Muscle of back (tissue), 13 donors: ENCODE measurements at places on chromosomes 2 and 18.

DNA sequence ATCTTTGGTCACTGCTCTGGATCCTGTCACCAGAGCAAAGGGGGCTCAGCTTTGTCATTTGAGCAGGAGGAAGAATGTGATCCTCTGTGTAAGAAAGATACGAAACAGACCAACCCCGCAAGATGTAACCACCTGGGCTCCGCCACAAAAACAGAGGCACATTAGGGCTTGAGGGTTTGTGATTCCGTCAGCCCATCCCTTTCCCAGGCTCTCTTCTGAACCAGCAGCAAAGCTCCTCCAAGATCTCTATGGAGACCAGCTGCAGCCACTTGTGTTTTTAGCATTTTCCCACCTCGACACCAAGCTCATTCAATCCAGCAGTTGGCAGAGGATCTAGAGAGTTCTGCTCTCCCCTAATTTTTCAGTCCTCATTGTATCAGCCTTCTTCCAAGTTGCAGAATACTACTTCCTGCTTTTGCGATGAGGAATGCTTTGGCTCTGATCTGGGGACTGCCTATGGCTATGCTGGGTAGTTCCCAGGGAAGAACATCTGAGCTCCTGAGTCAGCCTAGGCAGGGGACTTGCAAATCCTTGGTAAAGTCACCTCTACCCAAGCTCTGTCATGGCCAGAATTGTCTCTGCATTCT lies 139.6 kb upstream of the RAB12 start:
- DNase-seq = peak; percentile 22

DNA sequence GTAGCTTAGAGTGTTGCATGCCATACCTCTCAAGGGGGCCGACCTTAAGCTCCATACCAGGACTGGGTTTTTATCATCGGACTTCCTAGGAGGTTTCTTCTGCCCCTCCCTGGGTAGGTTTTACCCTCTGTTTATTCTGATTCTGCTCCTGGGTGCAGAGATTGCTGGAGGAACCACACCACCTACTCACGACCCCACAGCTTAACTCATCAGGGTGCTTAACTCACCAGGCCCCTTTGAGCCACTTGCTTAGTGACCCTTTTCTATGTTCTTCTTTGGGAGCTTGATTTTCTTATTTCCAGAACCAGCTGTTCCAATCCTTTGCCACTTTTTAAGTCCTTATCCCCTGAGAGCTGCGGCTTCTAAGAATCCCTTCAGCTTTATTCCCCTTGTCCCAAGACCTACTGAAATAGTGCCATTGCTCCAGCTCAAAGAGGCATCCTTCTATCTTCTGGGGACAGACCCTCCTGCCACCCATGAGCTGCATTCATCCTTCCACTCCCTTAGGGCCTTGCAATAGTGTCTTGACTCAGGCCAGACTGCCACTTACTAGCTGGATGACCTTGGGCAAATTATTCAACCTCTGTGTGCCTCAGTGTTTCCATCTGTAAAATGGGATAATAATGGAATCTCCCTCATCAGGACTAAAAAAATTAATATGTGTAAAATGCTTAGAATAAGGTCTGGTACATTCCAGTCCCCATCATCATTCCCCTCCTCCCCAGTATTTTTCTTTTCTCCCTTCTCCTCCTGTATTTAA lies 5.8 kb downstream of the OXER1 start:
- DNase-seq = no peak

DNA sequence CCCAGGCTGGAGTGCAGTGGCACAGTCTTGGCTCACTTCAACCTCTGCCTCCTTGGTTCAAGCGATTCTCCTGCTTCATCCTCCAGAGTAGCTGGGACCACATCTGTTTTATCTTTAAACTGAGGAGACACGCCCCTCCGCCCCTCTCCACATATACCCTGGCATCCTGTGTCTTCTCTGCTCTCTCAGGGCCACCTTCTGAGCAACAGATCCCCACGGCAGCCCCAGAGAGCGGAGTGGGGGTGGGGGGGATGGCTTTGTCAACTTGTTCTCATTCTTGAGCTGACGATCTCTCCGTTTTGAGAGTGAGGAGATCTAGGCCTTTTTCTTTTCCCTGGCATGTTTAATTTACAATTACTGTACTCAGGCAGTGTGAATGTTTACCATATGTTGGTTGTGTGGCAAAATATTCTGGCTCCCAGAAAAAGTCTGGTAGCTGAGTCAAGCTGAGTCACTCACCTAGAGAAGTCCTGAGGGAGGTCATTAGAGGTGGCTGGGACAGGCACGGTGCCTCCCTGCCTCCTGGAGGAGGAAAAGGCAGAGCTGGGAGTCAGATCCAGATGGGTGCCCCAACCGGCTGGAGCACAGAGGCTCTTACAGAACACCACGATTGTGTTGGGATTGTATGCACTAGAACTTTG lies 19.5 kb upstream of the ID2 start:
- DNase-seq = no peak

- no peak for DNase-seq
Measured at GRCh38 chr18:31042084-31042405, 497 bp downstream of the DSC3 start.

DNA sequence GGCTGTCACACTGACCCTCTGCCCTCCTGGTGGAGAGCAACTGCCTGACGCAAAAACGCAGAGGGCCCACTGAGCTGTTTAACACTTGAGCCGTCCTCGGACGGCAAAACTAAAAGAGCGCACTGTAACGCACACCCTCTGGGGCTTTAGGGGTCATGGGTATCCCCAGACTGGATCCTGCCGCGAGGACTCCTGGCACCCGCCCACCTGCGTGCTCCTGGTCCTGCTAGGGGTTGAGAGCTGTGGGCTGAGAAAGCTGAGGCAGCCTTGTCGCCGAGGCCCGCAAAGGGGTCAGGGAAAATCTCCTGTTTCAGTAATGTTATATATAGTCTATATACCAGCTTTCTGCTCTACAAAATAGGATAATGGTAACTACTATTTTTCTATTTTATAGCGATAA lies 39.1 kb downstream of the MDH1 start:
- DNase-seq = no peak

DNA sequence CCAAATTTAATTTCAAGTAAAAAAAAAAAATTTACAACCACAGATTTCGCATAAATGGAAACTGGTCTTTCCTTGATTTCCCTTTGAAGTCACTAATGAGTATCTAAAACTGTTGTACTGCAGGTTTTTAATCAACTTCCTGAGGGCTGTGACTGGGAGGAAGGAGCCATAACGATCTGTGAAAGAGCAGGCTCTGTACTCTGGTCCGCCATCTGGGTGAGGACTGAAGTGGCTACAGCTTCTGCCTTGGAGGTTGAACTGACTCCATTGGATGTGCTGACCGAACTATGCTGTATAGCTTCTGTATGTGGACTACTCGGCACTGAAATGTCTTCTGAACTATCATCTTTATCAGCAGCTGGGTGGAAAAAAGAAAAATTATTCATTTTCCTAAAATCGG lies 69.3 kb upstream of the CHN1 start:
- DNase-seq = no peak

DNA sequence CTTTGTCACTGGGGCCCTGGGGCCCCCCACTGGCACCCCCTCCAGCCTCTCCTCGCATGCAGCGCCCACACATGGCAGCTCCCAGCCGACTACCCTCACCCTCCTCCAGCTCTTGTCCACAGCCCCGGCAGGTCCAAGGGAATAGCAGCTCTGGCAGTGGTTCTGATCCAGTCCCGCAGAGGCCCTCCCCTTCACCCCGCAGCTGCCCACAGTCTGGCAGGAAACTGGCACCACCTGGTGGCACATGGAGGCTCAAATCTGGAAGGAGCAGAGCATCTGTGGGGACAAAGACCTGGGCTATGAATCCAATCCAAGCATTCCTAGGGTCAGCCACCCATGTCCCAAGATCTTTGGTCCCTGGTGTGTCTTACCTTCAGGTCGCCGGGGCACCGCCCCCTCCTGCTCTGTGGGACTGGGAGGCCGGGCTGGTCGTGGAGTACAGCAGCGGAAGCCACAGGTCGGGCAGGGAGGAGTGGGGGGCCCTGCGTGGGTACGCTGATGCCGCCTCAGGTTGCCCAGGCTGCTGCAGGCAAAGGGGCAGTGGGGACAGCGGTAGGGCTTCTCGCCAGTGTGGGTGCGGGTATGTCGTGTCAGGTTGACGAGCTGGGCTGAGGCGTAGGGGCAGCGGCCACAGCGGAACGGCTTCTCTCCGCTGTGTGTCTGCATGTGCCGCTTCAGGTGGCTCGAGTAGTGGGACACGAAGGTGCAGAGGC lies 2.3 kb downstream of the ZNF513 start:
- no peak for DNase-seq

DNA sequence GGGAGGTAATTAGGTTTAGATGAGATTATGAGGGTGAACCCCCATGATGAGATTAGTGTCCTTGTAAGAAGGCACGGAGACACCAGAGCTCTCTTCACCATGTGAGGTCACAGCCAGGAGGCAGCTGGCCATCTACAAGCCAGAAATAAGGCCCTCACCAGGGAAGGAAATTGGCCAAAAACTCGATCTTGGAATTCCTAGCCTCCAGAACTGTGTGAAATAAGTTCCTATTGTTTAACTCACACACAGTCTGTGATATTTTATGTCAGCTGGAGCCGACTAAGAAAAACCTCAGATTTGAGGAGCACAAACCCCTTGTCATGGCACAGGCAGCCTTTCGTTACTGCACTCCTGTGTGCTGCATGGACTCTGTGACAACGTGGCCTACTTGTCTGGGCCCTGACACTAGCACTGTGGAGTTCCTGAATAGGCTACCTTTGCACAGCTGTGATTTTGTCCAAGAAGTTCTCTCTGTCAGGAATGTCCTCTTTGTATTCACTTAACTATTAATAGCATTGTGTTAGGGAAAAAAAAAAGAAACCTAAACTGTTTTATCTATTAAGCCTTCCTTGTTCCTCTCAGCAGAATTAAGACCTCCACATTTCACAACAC lies 319.8 kb downstream of the TDRD15 start:
- DNase-seq = no peak

- no peak for DNase-seq
Measured at GRCh38 chr18:49243391-49243790, 217.1 kb downstream of the DYM start.

GRCh38 chr2:223554923-223555322 lies 47.2 kb downstream of the SCG2 start:
- no peak for DNase-seq

DNA sequence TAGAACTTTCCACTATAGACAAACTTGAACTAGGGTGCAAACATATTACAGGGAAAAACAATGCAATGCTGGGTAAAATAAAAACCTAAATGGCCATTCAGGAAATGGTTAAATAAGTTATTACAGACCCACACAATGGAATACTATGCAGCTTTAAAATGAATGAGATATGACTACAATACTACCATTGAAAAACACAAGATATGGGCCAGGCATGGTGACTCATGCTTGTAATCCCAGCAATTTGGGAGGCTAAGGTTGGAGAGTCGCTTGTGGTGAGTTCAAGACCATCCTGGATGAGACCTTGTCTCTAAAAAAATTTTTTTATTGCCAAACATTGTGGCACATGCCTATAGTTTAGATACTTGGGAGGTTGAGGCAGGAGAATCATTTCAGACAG lies 6.8 kb downstream of the PECR start:
- no peak for DNase-seq

DNA sequence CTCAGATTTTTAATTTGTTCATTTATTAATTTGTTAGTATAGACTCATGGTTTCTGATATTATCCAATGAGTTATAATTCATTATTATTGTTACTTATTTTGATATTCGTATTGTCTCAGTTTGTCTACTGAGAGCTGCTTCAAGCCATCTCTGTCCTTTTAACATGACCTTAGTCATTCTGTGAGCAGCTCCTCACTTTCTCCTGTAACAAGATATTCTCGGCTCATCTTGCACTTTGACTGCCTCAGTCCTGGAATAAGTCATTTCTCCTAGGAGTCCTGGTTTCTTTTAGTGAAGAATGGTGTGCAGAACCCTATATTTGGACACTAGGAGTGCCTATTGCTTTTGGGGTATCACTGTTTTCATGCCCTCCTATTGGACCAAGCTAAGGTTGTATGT lies 13.2 kb downstream of the ASB1 start:
- DNase-seq = no peak

GRCh38 chr18:56036741-56037140 lies 448.7 kb upstream of the TCF4 start:
- DNase-seq = peak; percentile 38

DNA sequence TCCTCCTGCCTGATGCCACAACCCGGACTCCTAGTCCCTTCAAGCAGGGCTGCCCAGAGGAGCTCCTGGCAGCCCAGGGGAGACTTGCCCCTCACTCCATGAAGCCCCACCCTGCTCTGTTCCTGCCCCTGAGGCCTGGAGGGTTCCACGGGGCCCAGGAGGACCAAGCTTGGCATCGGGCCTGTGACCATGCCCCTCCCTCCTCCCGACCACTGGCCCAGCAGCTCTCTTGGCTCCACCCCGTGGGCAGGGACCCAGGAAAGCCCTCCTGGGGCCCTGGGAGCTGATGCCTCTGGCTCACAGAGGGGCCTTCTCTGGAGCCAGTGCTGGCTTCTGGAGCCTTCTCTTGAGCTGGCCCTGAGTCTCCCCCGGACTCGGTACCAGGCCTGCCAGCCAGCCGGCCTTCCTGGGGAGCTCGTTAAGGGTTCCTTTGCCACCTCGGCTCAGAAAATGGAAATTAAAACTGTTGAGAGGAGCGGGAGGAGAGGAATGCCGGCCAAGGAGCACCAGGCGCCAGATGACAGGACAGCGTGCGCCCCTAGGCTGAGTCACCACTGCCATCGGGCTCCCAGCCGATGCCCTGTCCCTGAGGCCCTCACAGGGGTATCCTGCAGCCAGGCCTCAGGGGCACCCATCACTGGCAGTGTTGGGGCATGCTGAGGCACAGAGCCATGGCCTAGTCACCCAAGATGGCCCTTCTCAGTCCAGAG lies 40.6 kb upstream of the SNED1 start:
- DNase-seq = no peak

DNA sequence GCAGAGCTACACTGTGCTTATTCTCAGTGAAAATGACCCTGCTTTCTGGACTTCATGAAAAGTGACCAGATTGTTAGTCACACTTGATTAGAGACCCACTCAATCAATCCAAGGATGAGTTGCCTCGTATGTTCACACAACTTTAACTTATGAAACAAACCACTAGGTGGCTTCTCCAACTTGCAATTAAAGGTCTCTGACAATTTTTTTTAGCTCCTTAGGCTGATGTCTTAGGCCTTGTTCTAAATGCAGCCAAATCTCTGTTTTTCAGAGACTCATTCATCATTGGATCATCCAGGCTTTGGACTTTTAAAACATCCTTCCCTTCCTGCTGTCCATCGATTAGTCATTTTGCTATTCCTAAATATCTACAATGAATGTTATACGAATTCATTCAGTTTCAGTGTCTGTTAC lies 63.4 kb downstream of the MREG start:
- no peak for DNase-seq

GRCh38 chr2:1413156-1413710 lies at the start of gene TPO:
TPO (plus strand) TSS chr2:1413463; CDS start chr2:1414409, 946 bp downstream.
- DNase-seq = no peak

DNA sequence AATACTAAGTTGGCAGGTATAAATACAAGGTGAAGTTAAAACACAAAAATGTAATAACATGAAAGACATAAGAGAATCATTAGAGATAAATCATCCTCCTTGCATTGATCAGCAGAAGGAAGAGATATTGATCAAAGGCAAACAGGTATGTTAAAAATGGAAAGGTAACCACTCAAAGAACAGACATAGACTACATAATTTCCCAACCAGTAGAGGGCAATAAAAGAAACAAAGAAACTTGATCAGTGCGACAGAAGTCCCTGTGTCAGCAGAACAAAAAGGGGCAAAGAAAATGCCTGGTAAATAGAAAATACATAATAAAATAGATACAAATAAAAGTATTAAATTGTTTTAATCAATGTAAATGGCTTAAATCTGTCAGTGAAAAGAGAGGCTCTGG lies 53.6 kb downstream of the FAM228A start:
- no peak for DNase-seq
